AG09309 (cell line): ENCODE measurements at places on chromosomes 6 and 20.
A peak's percentile ranks its signal among the peaks of the same experiment; 100 is the strongest.

GRCh38 chr6:42136508-42137193 is 5.8 kb downstream of the C6orf132 start:
- DNase-seq: no peak

DNA sequence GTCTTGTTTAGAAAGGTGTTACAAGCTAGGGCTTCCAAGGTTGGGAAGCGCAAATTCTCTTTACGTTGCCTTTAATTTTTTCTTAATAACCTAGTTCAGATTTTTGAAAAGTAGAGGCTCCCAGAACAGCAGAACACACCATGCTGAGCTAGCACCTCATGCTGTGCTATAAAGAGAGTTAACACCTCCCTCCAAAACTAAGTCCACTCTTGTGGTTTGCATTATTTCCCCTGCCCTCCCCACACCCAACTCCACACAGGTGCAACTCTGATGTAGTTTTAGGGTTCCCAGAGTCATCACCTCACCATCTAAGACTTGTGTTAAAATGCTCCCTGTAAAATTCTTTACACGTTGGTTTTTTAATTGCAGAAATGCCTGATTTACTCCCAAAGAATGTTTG is 459.4 kb upstream of the JARID2 start:
- DNase-seq: no peak

DNA sequence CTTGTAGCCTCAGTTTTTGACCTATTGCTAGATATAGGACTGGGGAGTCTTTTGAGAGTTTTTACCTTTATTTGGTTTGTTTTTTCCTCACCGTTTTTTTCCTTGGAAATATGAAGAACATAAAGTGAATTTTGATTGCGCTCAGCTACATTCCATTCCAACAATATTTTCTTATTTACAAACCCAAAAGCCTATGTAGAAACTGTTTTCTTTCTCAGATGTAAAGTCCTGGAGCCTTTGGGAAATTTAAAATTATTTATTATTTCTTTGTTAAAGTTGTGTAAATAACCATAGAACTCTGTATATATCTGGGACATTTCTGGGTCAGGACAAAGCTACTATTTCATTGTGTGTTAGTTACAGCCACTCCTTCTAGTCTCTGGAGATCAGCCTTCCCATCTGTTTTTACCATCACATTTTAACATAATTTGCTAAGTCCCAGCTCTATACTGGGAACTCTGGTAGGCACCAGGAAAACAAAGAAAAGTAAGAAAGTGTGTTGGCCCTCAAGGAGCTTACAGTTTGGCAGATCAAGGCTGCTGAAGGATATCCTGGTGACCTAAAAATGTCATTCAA is 68.8 kb downstream of the JAG1 start:
- no peak for DNase-seq

DNA sequence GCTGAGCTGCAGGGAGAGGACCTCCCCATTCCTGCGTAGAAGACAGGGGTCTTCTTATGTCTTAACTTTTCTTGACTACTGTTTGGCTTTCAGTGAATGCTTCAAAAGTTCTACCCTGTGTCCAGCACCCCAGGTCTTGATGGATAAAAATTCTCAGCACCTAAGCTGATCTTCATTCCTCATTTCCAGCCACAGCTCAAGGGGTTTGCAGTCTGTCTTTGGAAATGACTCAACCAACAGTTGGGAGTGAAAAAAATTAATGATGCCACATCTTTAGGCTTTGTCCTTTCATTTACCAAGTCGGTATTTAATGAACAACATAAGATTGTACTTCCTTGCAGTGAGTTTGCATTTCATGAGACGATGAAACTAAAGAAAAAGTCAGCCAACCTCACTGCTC is 40.3 kb downstream of the PRDM1 start:
- DNase-seq: no peak

GRCh38 chr6:7157752-7158616 is 50.2 kb downstream of the RREB1 start:
- no peak for DNase-seq

DNA sequence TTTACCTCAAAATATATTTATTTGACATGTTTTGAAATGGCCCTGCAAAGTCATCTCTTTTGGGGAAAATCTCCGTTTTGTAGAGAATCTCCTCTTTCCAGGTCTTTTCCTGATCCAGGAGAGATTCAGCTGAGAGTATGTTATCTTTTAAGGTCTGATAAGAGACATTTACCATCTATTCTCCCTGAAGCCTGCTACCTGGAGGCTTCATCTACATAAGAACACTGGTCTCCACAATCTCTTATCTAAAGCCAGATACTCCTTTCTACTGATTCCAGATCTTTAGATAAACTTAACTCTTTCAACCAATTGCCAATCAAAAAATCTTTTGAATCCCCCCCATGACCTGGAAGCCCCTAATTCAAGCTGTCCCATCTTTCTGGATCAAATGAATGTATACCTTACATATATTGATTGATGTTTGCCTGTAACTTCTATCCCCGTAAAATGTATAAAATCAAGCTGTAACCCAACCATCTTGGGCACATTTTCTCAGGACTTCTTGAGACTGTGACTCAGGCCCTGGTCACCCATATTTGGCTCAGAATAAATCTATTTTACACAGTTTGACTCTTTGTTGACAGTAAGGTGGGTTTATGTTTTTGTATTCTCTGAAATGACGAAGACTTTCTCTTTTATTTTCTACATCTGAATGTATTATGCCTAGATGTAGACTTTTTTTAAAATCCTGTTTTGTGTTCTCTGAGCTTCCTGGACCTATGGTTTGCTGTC is 95.5 kb downstream of the ECT2L start:
- no peak for DNase-seq

DNA sequence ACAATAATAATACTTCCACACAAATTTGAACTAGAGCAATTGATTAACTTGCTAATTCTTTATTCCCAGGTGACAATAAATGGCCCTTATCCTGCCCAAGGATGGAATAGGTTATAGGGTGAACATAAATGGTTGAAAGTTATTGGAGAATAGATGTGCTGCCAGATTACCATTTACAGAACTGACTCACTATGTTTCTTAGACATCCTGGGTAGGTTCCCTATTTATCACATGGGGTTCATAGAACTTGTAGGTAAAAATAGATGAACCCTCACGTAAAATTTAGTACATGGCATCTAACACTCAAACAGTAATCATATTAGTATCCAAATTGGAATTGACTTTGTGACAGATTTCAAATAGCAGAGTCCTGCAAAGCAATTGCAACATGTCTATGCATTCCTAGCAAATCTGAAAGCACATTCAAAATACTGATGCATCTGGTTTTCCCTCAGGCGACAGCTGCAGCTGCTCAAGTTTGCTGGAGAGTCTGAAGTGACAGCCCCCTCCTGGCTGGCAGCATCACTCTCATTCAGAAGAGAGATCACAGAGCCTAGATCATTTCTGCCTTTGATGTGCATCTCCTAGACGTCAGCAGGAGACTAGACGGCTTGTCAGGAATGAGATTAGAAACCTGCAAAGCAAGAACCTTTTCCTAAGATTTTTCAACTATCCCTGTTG is 80.2 kb upstream of the RNF217 start:
- DNase-seq: no peak

DNA sequence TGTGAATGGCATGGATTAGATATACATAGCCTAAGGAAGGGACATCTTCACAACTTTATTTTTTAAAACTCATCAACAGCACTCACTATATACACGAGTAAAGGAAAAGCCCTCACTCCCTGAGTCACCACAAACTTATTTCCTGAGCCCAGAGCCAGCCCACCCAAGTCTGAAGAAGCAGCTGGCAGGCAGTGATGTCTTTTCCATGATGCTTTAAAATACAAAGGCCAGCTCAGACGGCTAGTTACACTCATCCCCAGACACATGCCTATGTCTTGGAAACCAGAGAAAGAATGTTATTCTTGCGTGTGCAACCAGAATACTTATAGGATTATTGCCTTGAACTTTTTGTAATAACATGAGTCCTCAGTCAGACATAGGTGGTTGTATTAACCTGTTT is 114.4 kb downstream of the ADGRG6 start:
- DNase-seq: peak; percentile 80

- no peak for DNase-seq
These were observed 21.2 kb downstream of the PEX3 start for GRCh38 chr6:143471822-143472221.

- no peak for DNase-seq
These were observed 633.1 kb downstream of the GRIK2 start for GRCh38 chr6:102026649-102027048.

DNA sequence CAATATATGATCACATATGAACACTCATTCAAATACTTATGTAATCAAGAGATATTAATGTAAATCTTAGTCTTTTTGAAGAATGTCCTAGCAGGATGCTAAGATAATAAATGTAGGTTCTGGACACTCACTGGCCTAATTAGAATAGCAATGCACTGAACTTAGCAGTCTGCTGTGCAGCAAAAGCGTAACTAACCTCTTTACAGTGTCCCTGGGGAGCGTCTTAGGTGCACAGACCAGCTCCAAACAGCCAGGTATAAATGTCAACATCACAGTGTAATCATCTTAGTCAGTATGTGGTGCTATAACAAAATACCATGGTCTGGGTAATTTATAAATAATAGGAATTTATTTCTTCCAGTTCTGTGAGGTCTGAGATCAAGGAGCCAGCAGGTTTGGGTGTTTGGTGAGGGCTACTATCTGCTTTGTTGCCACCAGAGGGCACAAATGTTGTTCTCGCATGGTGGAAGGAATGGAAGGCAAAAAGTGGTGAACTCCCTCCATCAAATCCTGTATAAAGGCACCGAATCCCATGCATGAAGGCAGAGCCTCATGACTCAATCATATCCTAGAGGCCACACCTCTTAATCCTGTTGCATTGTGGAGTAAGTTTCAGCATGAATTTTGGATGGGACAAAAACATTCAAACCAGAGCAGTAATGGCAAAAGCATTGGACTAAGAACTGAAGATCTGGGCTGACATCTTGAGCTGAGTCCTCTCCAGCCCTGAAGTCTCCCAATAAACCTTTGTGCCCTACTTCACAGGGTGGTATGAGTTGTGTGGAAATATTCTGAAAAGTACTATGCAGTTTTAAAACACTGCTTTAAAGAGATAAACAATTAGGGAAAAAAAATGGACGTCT is 41.8 kb upstream of the FOXO3 start:
- no peak for DNase-seq

- DNase-seq: no peak
These were observed 23.4 kb downstream of the SLC17A5 start for GRCh38 chr6:73630401-73630800.

GRCh38 chr6:110095101-110095500 is 84.4 kb downstream of the WASF1 start:
- no peak for DNase-seq

DNA sequence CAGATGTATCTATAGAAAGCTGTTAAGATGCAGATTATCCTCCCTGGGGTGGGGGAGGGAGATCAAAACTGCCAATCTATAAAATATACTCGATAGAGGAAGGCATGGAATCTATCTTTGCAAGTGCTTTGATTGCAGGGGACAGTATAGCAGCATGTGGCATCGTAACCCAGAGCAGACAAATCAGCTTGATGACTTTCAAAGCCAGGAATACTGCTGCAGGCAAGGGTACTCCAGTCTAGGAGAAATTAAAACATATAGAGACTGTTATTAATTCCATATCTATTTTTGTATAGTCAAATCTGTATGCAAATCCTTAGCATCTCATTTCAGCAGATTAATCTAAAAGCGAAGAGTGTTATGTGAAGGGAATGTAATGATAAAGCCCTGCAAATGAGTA is 159.4 kb downstream of the MMS22L start:
- DNase-seq: no peak

- no peak for DNase-seq
These were observed 1.3 kb upstream of the KCNQ2 start for GRCh38 chr20:63473555-63474449.

GRCh38 chr6:37845026-37845911 is 25.7 kb downstream of the ZFAND3 start:
- no peak for DNase-seq

GRCh38 chr6:101108286-101108685 is 227.2 kb upstream of the ASCC3 start:
- no peak for DNase-seq

DNA sequence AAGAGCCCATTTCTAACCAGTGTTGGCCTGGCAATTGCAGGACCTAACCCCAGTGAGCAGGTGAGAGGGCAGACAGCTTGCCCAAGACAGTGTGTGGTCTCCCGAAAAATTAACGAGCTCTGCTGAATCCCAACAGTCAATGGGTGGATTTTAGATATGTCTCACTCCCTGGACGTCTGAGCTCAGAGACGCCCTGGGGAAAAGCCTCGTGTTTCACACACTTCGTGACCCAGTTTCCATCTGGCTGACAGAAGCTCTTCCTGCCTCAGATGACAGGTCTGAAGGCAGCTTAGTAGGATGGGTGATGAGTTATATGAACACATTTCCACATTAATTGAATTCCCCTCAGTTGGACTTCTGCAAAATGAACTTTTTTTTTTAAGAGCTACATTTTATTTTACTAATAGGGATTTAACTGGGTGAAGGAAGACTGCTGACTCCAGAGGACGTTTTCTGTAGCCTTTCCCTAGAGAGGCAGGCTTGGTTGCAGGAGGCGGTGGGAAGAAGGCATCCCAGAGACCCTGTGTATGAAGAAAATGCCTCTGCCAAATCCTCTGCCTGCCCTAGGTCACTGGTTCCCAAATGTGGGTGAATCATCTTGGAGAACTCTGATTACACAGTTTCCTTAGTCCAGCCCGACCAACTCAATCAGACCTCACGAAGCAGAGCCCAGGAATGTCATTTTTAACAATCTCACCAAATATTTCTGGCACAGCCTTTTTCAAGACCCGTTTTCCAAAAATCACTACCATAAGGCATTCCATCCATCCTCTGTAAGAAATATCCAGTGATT is 71.7 kb upstream of the LY86 start:
- DNase-seq: no peak

GRCh38 chr6:33927112-33927511 is 123.3 kb upstream of the MLN start:
- DNase-seq: no peak

- DNase-seq: no peak
These were observed 93.8 kb upstream of the POPDC3 start for GRCh38 chr6:105273589-105273988.

GRCh38 chr6:168031411-168031971 is 34.0 kb downstream of the KIF25 start:
- DNase-seq: peak; percentile 60

DNA sequence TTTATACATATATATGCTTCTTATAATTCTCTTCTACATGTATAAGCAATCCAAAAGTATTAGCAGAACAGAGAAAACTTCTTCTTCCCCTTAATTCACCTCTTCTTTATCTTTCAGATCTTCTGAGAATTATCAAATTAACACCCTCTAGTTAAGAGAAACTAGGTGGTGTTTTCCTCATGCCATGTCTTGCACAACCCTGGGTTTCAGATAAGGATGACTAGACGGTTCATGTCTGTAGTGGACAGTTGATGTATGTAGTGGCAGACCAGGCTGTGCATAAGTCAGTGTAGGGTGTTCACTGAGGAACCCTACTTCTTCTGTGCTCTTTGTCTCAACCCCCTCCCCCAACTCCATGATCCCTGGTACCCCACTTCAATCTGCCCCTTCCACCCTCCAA is 187.3 kb downstream of the SAMD5 start:
- DNase-seq: no peak
